Psoas muscle (tissue), 8 donors: ENCODE measurements at places on chromosomes 6 and 20.

GRCh38 chr6:143936778-143937667, 71.0 kb downstream of the PLAGL1 start:
- no peak for DNase-seq

DNA sequence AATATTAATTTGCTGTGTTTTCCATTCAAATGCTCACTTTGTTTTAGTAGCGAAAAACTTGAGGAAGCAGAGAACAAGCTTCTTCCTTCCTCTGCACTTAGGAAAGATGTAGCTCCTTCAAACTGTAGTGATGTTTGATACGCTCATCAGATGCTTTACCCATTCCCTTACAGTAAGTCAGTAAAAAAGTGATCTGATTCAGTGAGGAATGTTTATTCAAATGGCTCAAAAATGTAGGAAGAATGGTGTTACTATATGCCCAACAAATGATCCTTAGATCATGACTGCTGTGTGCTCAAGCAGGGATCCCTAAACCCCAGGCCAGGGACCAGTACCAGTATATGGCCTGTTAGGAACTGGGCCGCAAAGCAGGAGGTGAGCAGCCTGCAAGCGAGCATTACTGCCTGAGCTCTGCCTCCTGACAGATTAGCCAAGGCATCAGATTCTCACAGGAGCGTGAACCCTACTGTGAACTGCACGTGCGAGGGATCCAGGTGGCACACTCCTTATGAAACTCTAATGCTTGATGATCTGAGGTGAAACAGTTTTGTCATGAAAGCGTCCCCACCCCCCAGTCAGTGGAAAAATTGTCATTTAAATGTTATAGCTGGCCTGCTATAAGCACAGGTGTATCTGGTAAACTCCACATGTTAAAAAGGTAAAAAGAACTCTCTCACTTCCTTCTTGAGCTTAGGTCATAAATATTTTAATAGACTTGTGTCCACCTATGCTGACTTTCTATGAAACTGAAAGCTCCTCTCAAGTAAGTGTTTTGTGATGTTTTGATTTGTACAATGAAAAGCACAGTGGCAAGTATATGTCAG, 187.2 kb downstream of the FOXC1 start:
- no peak for DNase-seq

GRCh38 chr6:165034271-165034741, 275.1 kb downstream of the C6orf118 start:
- no peak for DNase-seq

- DNase-seq = no peak
These were observed 6.3 kb downstream of the BRD2 start for GRCh38 chr6:32974541-32975308.

DNA sequence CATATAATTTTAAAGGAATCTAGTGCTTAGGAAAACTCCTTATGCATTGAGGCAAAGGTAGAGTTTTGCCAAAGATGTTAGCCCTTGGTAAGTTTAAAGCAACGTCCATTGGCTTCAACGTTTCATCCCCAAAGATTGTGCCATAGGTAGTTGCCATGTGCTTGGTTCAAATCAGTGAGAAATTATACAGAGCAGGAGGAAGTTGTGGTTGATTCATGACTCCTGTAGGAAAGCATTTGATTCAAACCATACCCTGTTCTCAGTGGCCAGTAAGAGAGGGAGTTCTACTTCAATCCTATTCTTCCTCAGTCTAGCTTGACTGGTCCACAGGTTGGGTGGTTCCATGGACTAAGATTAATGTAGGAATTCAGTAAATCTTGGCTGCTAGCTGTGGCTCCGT, 535.6 kb downstream of the QKI start:
- no peak for DNase-seq
